ENCODE measurements at places on chromosomes 1 and 21. TPM values are rescaled to one million over a fixed set of nuclear protein-coding genes. Genes with fewer than 3 reads are reported as not detected.

TEKT2 gene
- total RNA-seq, result not detected

GJA8 gene
- not detected for total RNA-seq

ATP6V1G3 gene
- not detected for total RNA-seq

KLF17 gene
- not detected for total RNA-seq

CELA3B gene
- not detected for total RNA-seq

TSACC gene
- not detected for total RNA-seq

MX2 gene
- 25.3 TPM for total RNA-seq

SDC3 gene
- 0.17 TPM for total RNA-seq

TFF1 gene
- not detected for total RNA-seq

NHLH1 gene
- total RNA-seq, result 0.45 TPM
